ENCODE measurements at places on chromosomes 4 and X. TPM values are rescaled to one million over a fixed set of nuclear protein-coding genes. Genes with fewer than 3 reads are reported as not detected.

The ADGRL3 gene
- total RNA-seq = 71.1 TPM

DNA sequence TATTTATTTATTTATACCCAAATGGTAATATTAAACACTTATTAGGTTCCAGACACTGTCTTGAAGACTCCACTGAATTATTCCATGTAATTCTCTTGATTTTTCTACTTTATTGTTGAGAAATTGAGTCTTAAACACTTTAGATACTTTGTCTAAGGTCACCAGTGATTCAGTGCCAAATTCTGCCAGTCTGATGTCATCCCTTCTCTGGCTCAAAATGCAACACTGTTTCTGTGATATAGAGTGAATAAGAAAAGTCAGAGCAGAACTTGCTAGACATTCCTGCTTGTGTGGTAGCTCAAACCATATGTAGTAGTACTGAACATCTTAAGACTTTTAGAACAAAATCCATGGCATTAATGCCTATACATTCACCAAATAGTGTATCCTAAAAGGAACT, 164.3 kb downstream of the GABRB1 start:
- DNase-seq = no peak

DNA sequence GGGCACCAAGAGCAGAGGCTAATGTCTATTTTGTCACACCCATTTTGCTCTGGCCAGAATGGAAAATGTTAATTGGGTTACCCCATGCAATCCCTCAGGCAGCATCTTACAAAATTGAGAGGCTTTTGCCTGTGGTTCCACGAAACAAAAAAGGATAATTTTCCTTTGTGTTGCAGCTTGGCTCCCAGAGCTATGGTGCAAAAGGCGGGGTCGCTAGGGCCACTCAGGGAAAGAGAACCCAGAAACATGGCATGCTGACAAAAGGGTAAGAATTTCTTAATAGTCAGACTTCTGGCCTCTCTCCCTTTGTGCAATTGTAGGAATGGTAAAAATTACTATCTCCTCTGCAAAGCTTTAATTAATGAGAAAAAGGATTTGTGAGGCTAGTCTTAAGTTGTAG, 119.6 kb upstream of the BANK1 start:
- DNase-seq = no peak

GRCh38 chr4:134202166-134202956, 772 bp upstream of the PABPC4L start:
- DNase-seq = no peak

The GLRA2 gene
- total RNA-seq = not detected

GRCh38 chr4:131258361-131258760, 1890.7 kb upstream of the PCDH10 start:
- DNase-seq = no peak

GRCh38 chrX:69387567-69388487, 116.3 kb upstream of the NALF2 start:
- DNase-seq = peak; percentile 51

GRCh38 chr4:121950680-121951520, 960 bp downstream of the TRPC3 start:
- DNase-seq = peak; percentile 34

GRCh38 chrX:2402361-2402690, 98.5 kb downstream of the DHRSX start:
- no peak for DNase-seq

The FANCB gene
- 15.1 TPM for total RNA-seq

DNA sequence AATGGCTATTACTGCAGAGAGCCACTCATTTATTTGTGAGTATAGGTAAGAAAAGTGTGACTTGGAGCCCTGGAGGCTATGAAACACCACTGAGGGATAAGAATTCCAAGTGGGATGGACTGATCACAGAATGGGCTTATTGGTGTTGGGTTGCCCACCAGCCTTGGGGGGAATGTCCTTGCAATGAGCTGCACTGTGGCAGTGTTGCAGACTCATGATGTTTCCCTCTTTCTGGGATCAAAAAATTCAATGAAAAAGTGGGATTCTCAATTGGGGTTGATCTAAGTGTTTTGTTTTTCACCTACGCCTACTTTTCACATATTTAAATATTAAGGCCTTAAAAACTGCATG, 1024.5 kb upstream of the PCDH10 start:
- DNase-seq = no peak

DNA sequence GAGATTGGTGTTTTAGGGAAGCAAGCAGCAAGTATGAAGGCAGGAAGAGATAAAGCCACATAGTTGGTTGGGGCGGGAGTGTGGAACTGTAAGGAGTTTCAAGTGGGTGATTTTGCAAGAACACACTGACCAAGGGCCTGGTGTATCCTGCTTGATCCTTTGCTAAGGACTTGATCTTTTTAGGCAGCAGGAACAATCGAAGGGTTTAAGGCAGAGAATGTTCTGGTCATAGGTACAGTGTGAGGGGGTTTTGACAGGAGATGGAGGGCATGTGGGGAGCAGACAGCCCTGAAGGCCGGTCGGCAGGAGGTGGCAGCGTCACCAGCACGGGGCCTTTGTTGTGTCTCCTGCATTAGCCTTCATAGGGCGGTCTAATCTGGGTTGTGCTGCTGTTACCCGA, 54.7 kb downstream of the FAM193A start:
- DNase-seq = no peak

DNA sequence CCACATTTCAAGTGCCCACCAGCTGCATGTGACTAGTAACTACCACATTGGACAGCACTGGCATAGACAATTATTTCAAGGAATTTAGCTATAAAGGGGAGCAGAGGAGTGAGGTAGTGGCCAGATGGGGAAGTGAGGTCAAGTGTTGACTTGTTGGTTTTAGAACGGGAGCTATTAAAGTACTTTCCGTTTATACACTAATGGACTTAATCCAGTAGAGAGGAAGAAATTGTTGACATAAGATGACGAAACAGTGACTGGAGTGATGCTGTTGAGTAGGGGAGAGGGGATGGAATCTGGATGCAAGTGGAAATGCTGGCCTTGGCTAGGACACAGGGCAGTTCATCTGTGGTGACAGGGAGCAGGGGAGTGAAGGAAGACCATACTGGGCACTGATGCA, 154.4 kb downstream of the AMMECR1 start:
- DNase-seq = no peak

- no peak for DNase-seq
Measured at GRCh38 chr4:150178161-150178560, 99.9 kb downstream of the DCLK2 start.

DNA sequence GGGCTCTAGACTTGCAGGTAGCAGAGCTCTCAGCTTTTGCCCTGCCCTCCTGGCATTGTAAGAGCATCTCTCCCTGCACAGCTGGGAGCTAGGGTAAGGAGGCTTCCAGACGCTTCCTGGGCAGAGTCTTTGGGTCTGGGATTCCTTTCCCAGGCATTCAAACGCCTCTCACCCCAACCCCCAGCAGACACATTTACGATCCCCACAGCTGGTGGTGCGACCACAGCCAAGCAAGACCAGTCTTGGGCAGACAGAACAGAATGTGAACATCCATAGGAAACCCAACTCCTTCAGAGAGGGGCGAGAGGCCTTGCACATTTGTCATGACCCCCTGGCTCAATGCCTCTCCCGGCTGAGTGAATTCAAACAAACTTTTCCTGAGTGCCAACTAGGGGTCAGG, 38.1 kb upstream of the CD99L2 start:
- no peak for DNase-seq

GRCh38 chr4:176588436-176588835, 204.3 kb downstream of the VEGFC start:
- DNase-seq = no peak

The CXCL1 gene
- not detected for total RNA-seq

DNA sequence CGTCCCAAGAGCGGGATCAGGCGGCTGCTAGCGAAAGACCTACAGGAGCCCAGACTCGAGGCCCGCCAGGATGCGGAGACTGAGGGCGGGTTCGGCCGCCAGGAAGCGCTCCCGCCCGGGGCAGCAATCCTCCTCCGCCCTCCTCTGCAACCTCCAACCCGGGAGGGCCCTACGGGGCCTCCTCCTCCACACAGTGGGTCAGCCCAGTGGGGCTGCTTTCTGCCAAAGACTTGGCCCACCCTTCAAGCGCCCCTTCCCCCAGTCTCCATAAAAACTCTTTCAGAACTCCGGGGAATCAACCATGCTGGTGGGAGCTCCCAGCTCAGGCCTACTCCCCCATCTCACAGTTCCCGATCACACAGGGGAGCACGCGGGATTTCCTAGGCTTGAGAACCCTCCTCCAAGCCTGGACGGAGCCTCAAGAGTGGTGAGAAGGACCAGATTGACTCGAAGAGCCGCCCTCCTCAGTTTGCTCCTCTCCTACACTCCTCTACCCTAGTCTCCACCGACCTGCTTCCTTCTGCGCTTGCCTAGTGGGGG, 77.5 kb downstream of the RLIM start:
- DNase-seq = peak; percentile 54

GRCh38 chr4:159899596-159899995, 796.7 kb downstream of the RAPGEF2 start:
- no peak for DNase-seq

- DNase-seq = no peak
Measured at GRCh38 chr4:183797011-183797444, 108.1 kb upstream of the STOX2 start.

DNA sequence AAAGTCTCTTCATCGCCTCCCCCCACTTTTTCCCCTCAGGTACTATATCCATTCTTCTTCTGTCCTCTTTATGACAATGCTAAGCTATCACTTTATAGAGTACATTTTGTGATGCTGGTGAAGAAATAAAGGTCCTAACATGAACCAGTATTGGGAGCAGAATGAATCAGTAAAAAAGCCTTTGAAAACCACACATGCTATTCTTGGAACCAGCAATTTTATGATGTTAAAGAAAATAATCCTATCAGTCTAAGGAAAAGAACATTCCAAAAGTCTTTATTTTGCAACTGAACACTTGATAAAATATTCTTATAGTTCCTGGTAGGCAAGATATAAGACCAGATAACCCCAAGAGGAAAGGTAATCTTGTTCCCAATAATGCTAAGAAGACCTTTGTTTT, 107.8 kb upstream of the MCF2 start:
- DNase-seq = no peak

- DNase-seq = no peak
Measured at GRCh38 chrX:150155436-150156035, 207.6 kb upstream of the MAMLD1 start.

The CYP2U1 gene
- total RNA-seq = 14.7 TPM

GRCh38 chr4:124783847-124784246, 71.3 kb upstream of the ANKRD50 start:
- no peak for DNase-seq

The LRAT gene
- 3.8 TPM for total RNA-seq

The CT45A2 gene
- total RNA-seq = not detected

The TRIM75 gene
- not detected for total RNA-seq
